NCI-H1417 (cell line): ENCODE measurements at places on chromosomes 3 and 15.

DNA sequence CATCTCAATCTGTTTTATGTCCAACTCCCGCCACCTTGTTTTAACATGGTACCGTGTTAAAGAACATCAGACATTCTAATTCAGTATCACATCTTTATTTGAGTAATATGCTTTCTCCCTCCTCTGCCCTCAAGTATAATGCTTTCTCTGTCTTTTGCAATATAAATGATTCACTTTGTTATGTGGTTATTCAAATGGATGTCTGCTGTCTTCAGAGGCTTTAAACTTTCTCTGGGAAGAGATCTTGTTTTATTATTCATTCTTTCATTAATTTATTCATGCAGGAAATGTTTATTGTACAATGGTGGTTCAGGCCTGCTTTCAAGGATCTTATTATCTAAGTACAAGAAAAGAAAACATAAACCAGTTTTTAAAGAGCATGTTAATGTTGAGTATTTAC is 57.1 kb downstream of the RAP2B start:
- no peak for DNase-seq

DNA sequence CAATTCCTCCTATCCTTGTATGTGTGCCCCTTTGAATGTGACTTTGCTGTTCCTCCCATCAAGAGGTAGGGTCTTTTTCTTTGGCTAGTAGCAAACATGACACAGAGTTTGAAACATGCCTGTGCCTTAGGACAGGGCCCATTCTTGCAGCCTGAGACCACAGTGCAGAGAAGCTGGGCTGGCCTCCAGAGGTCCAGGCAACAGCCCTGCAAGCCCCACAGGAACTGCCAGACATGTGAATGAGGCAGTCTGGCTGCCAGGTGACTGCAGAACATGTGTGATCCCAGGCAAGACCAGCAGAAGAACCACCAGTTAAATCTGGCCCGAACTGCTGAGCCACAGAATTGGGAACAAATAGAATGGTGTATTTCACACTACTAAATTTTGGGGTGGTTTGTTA is 1.2 kb upstream of the HGD start:
- DNase-seq = no peak

DNA sequence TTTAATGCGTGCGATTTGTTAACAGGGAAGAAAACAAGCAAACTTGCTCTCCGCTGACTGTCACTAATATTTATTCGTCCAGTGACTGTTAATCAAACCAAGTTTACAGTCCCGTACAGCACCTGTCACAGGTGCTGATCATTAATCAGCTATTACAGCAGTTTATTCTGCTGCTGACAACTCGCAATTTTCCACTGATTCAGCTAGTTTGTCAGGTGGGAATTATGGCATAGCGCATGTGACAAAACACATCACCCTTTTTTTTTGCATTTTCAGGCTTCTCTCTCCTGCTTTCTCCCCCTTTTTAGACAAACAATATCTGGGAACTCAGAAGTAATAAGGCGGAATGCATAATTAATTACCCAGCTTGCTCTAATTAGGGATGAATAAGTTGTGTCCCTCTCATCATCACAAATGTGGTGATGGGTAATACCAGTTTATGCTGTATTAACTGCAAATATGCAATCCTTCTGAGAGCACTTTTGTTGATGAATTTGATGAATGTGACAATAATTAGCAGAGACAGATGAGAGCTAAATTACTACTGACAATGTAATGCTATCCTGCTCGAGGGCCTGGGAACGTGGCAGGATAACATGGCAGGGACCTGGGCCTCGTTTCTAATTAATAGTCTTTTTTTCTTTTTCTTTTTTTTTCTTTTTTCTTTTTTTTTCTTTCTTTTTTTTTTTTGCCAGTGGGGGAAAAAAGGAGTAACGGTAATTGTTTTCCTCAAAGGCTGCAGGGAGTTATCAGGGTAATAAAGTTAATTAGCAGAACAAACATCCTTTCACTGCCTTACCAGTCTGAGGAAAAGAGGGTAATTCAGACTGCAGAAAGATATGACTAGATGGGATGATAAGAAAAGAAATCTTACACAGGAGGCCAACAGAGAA is 150.3 kb upstream of the SOX2 start:
- peak; percentile 99 for DNase-seq

DNA sequence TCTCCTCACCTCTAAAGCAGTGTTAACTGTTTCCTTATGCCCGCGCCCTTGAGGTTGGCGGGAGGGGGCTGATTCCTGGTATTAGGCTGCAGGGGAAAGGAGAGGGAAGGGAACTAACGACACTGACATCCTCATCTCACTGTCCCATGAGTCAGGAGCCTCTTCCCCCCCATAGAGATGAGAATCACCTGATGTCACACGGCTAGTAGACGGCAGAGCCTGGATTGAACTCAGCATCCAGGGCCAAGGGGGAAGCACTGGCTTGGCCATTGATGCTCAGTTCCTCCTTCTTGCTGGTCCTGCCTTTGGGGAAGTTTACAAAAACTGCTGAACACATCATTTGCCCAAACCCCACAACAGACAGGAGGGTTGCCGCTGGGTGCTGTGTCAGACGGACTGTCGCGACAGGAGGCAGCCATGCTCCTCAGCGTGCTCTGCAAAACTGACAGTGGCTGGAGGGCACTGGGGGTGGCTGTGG is 38.5 kb downstream of the IDH2 start:
- peak; percentile 47 for DNase-seq

DNA sequence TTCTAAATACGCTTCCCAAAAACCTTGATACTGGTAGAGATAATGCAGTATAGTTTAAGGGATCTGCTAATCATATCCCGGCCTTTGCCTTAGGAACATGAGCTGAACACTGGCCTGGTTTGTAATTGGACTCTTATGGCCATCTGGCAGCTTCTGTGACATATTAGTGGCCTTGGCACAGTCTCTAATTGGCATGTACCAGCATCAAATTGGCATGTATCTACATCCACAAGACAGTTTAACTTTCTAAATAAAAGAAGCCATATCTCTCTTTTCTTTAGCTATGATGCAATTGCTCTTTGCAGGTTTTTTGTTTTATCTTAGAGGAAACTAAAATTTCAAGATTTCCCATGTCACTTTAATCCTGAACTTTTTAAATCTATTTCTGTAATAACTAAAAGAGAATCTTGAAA is 44.6 kb upstream of the FILIP1L start:
- DNase-seq = no peak

- DNase-seq = no peak
Measured at GRCh38 chr3:17771177-17772017, 29.0 kb upstream of the TBC1D5 start.

DNA sequence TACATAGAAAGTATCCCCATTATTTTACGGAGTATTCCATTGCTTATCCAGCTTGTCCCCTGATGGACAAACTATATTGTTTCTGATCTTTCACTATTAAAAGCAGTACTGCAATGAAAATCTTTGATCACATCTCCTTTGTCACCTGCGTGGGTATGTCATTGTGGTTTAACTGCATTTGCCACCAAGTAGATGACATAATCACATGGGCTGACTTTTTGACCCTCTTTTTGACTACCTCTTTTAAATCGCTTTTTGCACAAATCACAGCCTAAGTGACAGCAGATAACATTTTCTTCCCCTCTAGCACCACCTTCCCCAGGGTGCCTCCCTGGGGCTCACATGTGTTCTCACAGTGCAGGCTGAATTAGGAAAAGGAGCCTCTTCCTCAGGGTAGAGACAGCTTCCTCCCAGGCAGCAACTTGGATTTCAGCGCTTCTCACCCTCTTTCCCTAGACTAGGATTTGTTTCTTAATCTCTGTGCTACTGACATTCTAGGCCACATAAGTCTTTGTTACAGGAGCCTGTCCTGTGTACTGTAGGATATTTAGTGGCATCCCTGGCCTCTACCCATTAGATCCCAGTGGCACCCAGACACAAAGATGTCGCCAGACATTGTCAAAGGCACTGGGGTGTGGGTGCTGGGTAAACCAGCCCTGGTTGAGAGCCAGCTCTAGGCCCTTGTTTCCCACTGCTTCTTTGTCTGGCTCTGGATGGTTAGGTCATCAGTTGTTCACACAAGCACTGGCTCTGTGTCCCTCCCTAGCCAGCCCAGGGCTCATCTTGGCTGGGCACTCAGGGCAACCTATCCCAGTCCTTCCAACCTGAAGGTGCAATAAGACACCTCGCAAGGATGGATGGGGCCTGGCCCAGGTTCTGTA is 1.3 kb upstream of the RBP1 start:
- no peak for DNase-seq

DNA sequence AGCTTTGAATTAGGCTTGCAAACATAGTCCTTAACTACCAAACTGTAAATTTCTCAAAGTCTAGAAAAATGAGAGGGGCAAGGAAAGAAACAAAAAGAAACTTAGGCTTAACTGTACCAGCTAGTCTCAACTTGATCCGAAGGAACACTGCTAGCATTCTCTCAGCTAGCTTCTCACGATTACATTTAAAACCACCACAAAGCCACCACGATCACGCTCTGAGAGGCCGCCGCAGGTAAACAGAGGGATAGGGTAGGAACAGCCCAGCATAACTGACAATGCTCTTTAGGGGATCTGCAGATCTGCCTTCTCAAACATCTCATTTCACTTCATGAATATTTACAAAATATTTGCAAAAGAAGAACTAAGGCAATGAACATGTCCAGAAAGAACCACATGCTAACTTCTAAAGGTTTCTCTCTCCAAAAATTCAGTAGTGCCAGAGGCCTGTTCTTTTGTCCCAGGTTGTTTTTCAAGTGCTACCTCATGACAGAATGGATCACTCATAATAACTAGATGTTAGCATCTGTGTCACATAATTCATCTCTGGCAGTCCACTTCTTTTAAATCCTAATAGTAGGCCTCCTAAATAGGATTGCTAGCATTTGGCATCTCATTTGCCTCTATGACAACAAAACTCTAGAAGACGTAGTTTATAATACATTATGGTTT is 18.9 kb downstream of the VGLL4 start:
- peak; percentile 18 for DNase-seq

- no peak for DNase-seq
Measured at GRCh38 chr15:93866948-93867347, 364.4 kb upstream of the MCTP2 start.
